ENCODE measurements at places on chromosomes 4 and X.

GRCh38 chrX:30150196-30150895 lies 65.0 kb upstream of the MAGEB2 start:
- DNase-seq = no peak

DNA sequence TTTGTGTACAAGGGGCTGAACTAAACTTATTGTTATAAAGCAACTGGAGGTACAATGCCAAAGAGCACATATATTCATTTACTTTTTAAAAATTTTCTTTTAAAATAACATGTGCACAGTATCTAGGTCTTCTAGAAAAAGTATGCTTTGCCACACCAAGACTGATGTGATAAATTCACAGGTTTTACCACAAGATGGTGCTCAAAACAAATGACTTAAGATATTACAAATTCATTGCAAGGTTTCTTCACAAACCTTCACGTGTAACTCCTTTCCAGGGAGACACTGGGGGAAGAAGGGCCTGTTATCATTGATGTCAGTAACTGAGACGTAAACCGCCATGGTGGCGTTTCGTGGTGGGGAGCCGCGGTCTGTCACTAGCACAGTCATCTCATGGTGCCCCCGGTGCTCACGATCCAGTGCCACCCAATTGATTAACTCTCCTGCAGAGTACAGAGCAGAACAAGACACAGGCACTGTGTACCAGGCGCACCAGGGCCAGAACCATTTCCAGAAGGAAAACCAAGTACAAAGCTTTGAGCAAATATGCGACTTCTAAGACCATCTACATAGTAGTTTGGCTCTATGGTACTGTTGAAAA lies 162.2 kb downstream of the DCHS2 start:
- DNase-seq = no peak

- no peak for DNase-seq
These were observed 8.6 kb upstream of the SMIM20 start for GRCh38 chr4:25905371-25905770.

DNA sequence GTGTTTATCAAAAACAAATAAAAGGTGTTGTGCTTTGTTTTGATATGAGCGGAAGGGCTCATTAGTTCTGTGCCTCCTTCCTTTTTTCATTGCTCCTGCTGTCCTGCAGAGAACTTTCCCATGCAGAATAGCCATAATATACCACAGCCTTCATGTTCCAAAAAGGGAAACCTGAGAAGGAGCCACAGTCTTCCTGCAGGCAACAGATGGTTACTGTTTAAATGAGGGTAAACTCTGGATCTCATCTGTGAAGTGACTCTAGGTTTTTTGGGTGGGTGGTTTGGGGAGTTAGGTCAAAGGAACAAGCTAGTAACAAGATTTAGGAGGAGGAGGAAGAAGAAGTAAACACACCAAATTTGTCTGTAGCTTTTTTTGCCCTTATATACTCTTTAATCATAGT lies 131.8 kb downstream of the BMPR1B start:
- no peak for DNase-seq

DNA sequence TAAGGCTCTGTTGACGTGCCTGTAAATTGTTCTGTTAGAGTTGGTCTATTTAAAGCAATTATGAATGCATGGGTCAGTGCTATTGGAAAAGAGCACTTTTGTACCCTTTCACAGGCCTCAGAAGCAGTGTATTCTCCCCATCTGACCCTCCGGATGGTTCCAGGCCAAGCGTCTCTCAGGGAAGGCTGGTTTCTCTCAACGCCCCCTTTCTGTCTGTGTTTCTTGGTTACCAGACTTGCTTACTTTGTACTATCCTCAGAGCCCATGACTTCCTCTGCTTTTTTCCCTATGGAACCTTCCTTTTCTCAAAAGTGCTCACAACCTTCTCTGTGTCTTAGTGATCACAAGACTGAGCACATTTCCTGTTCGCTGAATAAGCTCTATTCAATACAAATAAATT lies 559.3 kb upstream of the ZFP42 start:
- no peak for DNase-seq

DNA sequence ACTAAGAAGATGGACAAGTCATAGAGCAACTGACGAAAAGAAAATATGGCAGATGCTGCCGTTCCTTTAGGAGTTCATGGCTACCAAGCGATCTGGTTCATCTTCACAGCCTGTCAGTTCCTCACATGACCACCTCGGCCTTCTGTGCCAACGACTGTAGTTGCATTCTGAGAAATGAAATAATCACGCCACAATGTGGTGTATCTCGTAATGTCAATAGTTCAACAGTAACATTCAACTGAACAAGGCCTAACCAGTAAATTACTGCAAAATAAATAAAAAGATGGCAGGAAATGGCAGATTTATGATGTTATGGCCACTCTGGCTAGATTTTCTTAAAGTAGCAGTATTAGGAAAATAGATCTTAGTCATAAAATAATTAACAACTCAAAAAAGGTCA lies 4.4 kb downstream of the GPRIN3 start:
- DNase-seq = no peak

DNA sequence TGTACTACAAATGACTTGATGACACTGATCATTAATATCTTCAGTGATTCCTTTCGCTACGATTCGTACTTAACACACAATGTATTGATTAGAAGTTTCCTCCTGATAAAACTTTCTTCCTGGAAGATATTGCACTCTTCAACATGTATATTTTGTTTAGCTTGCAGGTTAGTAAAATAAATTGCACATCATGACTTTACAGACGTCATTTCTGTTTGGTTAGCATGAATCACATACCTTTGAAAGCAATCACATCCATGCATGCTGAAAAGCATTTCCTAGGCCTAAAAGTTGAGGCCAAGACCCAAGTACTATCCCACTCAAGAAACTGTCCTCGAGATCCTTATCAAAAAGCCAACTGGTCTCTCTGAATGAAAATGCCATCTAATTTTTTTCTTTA lies 1841.0 kb upstream of the PCDH7 start:
- DNase-seq = no peak

DNA sequence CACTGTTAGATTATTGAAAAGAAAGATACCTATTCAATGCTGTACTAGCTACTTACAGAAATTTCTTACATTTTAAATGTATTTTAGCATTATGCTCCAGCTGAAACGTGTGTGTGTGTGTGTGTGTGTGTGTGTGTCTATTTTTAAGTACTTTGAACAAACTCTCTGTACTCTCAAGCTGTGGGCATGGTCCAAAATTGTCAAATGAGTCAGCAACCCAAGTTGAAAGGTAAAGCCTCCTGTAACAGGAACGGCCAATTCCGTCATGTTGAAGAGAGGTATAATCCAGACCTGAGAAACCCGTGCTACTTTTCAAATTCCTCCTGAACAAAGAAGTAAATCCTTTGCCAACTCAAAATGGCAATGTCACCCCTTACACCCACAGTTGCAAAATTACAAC lies 20.5 kb downstream of the MAOB start:
- DNase-seq = no peak

DNA sequence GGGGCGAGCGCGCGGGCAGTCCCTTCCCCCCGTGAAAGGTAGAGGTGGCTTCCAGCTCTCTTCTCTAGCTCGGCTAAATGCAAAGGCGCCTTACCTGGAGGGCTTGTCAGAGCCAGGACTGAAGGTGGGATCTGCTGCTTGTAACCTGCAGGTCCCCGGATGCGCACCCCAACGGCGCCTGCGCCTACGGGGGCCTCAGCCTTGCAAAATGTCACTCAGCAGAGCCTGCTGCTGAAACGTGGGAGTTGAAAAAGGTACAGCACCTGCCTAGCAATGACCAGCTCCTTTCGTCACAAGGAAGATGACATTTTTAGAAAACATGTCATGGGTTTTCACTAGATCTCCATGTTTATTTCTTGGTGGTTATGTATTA lies 583 bp downstream of the ABHD18 start:
- peak; percentile 28 for DNase-seq

Data from stimulated activated CD4-positive, alpha-beta T cell treated with anti-CD3 and anti-CD28 coated beads, Interleukin-1b, Interleukin-23, amount 100 ng/mL, for 24 hours (primary cell).